Caki2 (cell line): ENCODE measurements at places on chromosomes 7 and 10.

DNA sequence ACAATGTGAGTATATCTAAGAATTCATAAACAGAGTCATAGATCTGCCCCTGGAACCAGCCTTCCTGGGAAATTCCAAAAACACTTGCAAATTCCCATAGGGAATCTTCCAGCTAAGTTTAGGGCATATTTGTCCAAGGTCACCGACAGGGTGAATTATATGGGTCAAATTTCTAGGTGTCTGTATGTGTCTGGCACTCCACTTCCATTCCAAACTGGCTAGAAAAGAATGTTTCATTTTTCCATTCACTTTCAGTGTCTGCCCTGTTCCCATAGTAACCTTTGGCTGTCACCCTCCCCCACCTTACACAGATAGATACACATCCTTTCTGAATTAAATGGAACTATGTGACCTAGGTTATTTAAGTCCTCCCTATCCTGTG, 230.9 kb downstream of the CREB5 start:
- DNase-seq = peak; percentile 3

DNA sequence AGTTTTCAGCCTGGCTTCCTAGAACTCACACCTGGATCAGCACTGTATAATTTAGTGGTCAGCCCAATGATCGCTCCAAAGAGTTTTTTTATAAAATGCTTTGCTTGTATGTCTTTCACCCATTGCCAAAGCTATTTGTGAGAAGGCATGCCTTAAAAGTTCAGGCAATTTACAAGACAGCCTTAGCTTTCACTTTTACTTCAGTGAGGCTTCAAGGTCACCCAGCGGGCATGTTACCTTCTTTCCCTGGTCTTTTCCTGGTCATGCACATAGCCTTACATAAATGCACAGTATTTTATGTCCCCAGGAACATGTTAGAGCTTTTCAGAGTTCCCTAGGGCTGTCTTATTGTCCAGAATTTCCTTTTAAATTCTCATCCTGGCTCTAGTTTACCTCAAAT, 179.9 kb upstream of the TMEM72 start:
- DNase-seq = no peak

- DNase-seq = no peak
These were observed 48.4 kb downstream of the BRI3 start for GRCh38 chr7:98329791-98330373.

DNA sequence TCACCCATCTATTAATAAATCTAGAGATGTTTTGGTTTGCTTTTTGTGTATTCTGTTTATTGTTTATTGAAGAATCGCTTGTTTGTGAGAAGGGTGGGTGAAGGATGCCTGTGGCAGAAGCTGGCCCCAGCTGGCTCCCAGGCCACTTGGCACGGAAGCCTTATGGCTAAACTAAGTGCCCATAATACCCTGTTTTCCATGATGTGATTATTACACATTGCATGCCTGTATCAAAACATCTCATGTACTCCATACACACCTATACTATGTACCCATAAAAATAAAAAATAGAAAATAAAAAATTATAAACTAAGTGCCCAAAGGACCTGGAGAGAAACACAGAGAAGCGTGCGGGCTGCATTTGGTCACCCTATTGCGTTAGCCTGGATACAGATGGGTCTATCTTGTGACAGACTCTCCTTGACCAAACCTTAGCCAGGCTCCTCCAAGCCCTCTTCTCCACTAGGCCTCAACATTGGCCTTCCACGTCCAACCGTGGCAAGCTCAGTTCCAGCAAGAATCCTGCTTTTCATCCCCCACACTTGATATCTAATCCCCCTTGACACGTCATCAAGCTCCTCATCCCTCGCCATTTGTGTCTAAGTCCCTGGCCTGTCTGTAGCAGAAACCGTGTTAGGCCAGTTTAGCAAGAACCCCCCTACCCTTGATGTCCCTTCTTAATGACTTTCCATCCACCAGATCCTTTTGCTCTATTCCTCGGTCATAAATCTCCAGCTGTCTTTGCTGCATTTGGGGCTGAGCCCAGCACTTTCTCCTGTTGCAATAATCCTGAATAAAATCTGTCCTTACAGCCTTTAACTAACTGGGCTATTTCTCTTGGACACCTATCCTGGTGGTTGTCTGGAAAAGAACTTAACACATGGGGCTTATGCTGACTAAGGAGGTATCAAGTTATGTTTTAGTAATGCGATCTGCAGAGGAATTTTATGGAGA, 245.2 kb downstream of the TNS3 start:
- DNase-seq = no peak

- no peak for DNase-seq
These were observed 293.7 kb downstream of the POU6F2 start for GRCh38 chr7:39271402-39271801.

- no peak for DNase-seq
These were observed 29.8 kb upstream of the ING3 start for GRCh38 chr7:120920591-120921274.

- no peak for DNase-seq
These were observed 42.5 kb downstream of the ZRANB1 start for GRCh38 chr10:124984376-124984775.

DNA sequence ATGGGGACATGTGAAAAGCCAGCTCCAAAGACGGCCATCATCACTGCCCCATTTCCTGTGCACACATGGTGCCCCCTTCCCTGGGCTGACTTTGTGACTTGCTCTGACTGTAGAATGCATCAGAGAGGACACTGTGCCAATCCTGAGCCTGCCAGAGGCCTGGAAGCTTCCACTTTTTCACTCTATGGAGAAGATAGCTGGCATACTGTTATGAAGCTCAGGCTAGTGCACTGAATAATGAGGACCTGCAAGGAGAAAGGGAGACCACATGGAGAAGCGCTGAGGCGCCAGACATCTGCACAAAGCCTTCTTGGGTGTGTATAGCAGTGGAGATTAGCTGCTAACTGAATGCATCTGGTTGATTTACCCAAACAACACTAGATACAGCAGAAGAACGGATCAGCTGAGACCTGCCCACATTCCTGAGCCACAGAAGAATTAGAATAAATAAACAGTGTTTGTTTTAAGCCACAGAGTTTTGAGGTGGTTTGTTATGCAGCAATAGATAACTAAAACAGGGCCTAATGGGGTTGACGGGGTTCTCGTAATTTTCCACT, 58.9 kb upstream of the C10orf90 start:
- no peak for DNase-seq

DNA sequence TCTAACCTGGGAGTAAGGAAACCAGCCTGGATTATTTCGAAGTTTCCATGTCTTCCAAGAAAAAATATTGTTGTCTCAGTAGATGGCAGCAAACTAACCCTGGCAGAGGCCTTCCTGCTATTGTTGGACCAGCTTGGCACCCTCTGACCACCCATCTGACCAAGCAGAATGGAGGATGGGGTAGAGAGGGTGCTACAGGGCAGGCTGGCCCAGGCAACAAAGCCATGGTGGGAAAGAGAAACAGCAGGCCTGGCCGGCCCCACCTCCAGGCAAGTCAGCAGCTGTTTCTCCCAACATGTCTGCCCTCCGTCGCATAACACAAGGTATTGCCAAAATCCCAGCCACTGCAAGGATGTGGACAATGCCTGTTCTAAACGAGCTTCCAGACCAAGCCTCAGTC, 95.0 kb downstream of the FAM53B start:
- no peak for DNase-seq

GRCh38 chr10:83953589-83953988, 185.7 kb upstream of the GHITM start:
- no peak for DNase-seq

- no peak for DNase-seq
These were observed 36.0 kb downstream of the KCNH2 start for GRCh38 chr7:150942001-150942590.

- DNase-seq = peak; percentile 32
These were observed 94.0 kb downstream of the ADARB2 start for GRCh38 chr10:1643161-1643907.

GRCh38 chr10:121131426-121132265, 280.5 kb downstream of the WDR11 start:
- no peak for DNase-seq

DNA sequence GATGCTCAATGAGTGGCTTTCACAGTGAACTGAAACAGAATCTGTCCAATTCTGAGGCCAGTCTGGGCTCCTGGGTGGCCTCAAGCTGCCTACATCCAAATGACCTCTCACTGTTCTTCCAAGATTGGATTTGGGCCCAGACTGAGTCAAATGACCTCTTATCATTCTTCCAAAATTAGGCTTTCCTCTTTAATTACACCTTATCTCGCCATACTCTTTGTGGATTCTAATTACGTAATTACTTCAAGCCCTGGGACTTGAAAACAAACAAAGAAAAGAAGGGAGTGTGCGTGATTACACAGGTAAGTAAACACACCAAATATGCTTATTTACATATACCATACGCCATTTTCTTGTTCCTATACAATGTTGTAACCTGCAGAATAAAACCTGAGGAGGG, 18.8 kb downstream of the SORBS1 start:
- DNase-seq = no peak

DNA sequence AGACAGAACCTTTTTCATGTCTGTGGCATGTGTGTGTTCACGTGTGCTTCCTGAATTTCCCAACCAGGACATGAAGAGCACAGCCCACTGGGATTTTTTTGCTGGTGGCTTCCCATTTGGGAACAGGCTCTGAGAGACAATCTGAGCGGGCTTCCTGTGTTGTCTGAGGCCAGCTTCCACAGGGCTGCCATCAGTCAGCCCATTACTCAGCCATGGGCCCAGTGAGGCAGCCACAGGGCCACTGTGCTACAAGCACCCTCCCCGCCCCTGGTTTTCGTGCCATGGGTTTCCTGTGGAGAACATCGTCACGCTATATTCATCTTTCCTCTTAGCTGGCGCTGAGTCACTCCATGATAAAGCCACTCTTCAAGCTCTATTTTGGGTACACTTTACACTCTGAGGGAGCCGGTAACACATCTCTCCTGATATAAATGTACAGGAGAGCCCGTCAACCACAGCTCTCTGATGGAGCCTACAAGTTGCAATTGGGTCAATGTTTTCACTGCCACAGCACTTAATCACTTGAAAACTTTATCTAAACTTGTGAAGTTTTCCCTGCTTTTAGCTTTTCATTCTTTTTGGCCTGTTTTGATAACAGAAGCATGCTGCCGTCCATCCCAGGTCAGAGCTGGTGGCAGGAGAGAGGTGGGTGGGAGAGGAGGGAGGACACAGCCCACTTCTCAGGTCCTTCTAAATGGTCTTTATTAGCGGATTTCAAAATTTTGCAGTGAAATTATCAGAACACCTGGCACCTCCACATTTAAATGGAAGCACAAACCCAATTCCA, 96.9 kb downstream of the HIPK2 start:
- peak; percentile 90 for DNase-seq

- DNase-seq = no peak
These were observed 95.8 kb downstream of the HIP1 start for GRCh38 chr7:75642810-75643486.

- DNase-seq = no peak
These were observed 24.9 kb upstream of the WDFY4 start for GRCh38 chr10:48659790-48660189.

GRCh38 chr7:100629117-100629716, 12.1 kb downstream of the TFR2 start:
- no peak for DNase-seq

- no peak for DNase-seq
These were observed 7.6 kb downstream of the SERPINE1 start for GRCh38 chr7:101134399-101134980.

- no peak for DNase-seq
These were observed 50.7 kb downstream of the BPGM start for GRCh38 chr7:134697205-134697886.

GRCh38 chr7:17558135-17558534, 259.7 kb downstream of the AHR start:
- no peak for DNase-seq

- DNase-seq = no peak
These were observed 533.0 kb downstream of the PTPRN2 start for GRCh38 chr7:158054611-158055010.

- no peak for DNase-seq
These were observed 42.8 kb downstream of the PDGFA start for GRCh38 chr7:476736-477360.

GRCh38 chr10:127612-128432, 7.4 kb upstream of the ZMYND11 start:
- DNase-seq = no peak

DNA sequence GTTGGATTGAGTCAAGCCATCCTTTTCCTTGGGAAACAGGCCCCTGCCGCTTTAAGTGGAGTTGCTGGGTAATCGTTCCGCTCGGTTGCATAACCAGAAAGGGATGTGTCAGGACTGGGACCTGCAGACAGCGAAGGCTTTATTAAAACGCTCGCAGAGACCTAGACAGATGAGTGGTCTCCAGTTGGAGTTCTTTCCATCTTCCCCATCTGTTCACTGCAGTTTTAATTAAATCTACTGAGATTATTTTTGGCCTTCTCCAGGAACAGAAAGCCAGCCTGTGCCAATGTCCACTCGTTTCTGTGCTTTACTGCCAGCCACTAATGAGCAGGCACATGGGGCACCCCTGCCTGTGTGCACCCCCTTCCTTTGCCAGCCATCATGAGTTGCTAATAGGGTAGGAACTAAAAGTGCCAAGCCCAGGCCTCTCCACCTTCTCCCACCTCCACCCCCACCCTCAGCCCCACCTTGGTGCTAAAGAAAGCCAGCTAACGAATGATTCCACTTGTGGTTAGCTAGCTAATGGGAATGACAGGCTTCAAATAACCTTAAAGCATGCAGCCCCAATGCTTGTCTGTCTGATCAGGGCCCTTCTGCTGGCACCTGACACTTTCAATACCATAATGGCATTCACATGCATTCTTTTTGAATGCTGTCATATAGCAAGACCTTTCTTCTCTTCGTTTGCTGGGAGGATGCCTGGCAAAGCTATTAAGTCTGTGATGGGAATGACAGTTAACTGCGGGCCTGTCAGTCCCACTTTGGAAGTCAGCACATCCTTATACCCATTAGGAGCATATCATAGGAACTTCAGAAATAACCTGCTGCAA, 556.8 kb upstream of the GALNT17 start:
- DNase-seq = peak; percentile 52
